ENCODE measurements at places on chromosomes 13 and 19.

- DNase-seq, result no peak
These were observed 7.7 kb upstream of the SLC25A15 start for GRCh38 chr13:40781717-40782116.

- DNase-seq, result peak; percentile 64
These were observed 44.1 kb upstream of the RANBP3 start for GRCh38 chr19:6021878-6022569.

- DNase-seq, result no peak
These were observed 90.8 kb upstream of the UQCRFS1 start for GRCh38 chr19:29303719-29304090.

- no peak for DNase-seq
These were observed 710.9 kb upstream of the SPRY2 start for GRCh38 chr13:81051873-81052272.

- DNase-seq, result no peak
These were observed 7.6 kb downstream of the GPR32 start for GRCh38 chr19:50777830-50778303.

DNA sequence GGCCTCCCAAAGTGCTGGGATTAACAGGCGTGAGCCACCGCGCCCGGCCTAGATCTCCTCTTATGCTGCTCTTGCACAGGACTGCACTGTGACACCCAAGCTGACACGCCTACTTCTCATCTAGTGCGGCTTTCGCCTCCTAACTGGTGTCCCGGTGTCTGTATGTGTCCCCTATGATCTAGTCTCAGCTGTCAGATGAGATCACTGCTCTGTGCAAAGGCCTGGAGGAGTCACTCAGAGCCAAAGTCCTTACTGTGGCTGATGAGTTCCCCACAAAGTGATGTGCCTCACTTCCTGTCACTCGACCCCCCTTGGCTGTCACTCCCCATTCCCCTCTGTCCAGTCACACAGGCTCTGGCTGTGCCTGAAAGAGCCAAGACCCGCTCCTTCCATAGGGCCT is 2.5 kb downstream of the ZNF556 start:
- no peak for DNase-seq

DNA sequence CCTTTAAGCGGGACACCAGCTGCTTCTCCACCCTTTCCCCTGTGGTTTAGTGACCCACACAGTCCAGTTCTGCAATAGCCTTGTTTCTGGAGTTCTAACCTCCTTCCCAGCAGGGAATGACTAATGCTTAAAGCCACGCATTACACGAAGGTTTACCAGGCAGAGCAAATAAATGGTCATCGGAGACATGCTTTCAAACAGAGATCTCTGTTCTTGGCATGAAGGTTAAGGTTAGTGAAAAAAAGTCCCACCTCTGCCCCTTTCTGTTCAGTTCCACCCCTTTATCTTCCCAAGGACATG is 25.3 kb upstream of the MEDAG start:
- DNase-seq, result no peak

GRCh38 chr13:26025196-26025595 is 26.6 kb downstream of the SHISA2 start:
- DNase-seq, result no peak

GRCh38 chr19:47779524-47780214 is 1.2 kb downstream of the SELENOW start:
- no peak for DNase-seq

GRCh38 chr19:56567274-56568120 is at the start of gene ZNF470:
Gene ZNF470, plus strand, starts transcription at chr19:56567468. Its CDS starts 2,844 bp downstream, at chr19:56570312.
- DNase-seq, result peak; percentile 77

DNA sequence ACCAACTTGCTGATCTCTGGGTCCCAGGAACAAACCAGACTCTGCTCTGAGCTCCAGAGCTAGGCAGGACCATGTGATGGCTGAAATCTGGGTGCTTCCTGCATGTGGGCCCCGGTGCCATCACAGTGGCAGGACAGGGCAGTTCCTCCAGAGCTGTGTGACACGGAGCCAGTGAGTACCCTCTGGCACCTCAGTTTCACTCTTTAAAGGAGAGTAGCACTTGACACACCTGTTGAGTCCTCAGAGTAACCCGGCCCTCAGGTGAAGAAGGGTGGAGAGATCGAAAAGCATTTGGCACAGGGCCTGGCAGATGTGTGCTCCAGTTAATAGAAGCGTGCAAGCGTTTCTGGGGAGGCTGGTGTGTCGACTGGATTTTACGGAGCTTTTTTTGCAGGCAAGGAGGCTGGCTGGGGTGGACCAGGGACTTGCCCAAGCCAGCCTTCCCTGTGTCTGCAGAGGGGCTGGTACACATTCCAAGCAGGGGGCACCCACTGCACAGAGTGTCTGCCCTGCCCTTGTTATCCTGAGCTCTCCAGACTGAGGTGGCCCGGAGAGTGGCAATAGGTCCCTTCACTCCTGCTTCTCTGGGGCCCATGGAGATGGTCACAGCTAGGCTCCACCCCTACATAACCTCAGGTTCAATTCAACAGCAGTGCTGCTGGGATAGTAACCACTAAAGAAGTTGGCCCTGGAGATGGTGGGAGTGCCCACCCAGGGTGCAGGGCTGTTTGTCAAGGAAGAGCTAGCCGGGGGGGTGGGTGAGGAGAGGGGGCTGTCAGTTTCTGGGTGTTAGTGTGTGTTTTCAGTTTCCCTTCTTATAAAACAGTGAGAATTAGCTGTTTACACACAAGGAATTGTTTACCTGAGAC is 8.3 kb downstream of the RPS19 start:
- no peak for DNase-seq

DNA sequence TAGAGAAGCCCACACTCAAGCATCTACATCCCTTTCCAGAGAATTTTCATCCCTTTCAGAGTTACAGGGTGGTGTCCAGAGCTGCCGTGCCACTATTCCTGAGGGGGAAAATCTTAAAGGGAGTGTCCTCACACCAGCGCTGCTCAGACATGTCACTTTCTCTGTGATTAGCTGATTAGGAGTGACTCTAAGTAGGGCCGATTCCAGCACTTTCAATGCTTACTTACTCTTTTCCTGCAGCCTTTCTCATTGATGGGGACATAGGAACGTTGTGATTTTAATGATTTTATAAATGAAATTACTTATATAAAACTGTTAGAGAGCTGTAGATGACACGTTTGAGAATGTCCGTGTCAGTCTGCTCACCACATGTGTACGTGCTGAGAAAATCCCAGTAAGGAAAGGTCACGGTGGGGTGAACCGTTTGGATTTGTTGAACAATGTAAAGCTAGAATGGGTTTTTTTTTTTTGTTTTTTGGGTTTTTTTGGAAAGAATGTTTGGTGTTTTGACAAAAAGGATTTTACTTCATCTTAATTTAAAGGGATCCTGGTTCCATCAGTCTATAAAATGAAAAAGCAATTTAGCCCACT is 56.6 kb upstream of the SPATA13 start:
- no peak for DNase-seq

- no peak for DNase-seq
These were observed 174.7 kb downstream of the DLEU7 start for GRCh38 chr13:50668691-50669271.

DNA sequence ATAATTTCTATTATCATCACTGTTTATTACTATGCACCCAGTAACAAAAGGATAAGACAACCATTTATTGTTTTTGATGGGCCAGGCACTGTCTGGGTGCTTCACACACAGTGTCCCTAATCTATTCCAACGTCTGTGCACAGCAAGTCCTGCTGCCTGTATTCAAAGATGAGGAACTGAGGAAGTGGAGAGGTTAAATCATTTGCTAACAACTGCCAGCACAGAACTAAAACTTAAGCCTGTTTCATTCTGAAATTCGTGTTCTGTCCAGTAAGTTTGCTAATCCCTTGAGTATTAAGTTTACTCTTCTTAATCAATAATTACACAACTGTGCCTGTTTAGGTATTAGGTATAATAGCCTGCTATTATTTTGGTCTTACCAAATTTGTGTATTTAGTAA is 41.9 kb downstream of the TEX26 start:
- DNase-seq, result no peak

DNA sequence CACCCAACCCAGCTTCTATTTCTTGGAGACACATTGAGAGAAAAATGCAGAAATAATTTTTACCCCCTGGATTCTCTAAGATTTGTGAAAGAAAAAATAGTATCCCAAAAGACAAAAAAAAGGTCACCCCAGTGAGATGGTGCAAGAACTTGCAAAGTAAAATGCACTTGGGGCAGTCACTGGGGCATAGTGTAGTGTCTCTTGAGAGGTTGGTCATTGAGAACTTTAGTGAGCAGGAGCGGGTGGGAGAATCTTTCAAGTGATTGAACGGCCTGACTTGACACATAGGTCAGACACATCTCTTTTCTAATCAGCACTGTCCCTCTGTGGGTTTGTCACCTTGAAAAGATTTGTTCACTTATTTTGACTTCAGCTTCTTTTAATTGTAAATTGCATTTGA is 2.4 kb downstream of the ZNF85 start:
- no peak for DNase-seq

GRCh38 chr13:40922437-40923040 is 96.6 kb downstream of the ELF1 start:
- no peak for DNase-seq

DNA sequence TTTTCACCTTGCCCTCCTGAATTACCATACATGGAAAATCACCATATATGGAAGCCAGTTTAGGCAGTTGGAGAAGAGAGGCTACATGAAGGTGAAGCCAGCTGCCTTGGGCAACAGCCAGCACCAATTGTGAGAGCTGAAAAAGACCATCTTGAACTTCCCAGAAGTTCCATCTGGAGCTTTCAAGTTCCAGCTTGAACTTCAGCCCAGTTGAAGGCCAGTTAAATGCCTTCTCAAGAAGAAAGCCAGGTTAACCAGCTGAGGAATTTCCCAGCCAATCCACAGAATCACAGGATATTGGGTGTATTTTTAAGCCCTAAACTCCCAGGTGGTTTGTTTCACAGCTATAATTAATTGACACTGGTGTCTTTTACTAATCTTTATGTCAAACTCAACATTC is 713.6 kb upstream of the MIR17HG start:
- DNase-seq, result no peak

GRCh38 chr19:44779150-44779549 is 1.5 kb downstream of the CBLC start:
- no peak for DNase-seq

GRCh38 chr19:17234911-17235299 is 8.9 kb downstream of the OCEL1 start:
- peak; percentile 56 for DNase-seq

DNA sequence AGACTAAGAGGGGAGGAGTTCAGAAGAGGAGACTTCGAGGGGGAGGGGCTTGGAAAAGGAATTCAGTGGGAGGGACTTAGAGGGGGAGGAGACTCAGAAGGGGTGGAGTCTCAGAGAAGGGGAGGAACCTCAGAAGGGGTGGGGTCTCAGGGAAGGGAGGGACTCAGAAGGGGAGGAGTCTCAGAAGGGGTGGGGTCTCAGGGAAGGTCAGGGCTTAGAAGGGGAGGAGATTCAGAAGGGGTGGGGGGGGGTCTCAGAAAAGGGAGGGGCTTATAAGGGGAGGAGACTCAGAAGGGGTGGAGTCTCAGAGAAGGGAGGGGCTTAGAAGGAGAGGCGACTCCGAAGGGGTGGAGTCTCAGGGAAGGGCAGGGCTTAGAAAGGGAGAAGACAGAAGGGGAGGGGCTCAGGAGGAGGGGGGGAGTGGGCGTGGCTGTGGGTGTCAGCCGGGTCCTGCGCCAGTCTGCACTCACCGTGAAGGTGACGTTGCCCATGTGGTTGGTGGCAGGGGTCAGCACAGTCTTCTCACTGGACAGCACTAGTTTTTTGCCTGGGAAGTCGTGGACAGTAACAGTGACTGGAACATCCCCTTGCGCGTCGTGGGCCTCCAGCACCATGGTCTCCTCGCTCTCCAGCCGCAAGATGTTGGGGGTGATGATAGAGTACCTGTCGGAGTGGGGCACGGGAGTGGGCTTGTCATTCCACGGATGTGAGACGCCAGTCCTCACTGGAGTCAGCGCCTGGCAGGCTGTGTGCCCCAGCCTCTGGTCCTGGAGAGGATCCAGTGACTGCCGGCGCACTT is 1.5 kb downstream of the C3 start:
- no peak for DNase-seq

DNA sequence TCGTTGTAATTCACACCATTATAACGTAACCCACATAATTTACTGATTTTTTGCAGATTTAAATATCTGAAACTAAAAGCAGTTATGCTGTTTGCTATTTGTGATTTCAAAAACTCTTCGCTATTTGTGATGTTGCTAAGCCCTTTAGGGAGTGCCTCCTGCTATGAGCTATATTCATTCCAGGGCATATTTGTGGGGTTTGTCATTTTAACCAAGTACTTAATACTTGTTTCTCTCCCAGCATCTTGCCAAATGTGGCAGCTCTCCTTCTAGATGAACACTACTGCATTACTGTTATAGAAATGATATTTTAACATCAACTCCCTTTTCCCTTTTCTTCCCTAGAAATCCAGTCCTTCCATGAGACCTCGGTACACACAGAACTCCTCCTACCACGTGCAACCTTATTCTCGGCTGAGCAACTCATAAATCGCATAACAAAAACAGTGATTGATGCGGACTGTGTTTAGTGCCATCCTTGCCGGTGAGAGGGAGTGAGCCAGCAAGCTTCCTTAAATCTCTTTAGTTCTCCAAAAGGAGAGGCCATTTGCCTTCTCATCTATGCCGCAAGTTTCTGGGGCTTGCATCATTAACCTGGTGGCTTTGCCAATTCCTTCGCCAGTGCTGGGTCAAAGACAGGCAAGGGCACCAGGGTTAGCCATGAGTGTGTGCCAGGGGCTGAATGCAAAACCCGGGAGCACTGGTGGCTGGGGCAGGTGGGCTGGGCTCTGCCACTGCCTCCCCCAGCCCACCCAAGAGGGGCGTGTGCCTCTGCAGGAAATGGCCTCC is 33.4 kb downstream of the RFX2 start:
- DNase-seq, result no peak

GRCh38 chr19:17841371-17841809 is 6.4 kb downstream of the JAK3 start:
- no peak for DNase-seq

DNA sequence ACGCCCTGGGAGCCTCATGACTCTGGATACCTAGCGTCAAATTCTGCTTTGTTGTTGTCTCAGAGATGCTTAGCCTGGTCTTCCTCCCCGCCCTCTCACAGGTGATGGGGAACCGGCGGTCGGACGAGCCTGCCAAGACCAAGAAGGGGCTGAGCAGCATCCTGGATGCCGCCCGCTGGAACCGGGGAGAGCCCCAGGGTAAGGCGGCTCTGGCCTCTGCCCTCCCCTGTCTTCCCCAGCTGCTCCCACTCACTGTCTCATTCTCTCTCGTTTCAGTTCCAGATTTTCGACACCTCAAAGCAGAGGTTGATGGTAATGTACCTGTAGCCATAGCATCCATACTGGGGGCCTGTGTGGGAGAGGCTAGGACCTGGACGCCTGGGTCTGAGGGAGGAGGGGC is 11.4 kb downstream of the ARHGEF1 start:
- no peak for DNase-seq

All from stimulated activated CD8-positive, alpha-beta memory T cell treated with anti-CD3 and anti-CD28 coated beads, Interleukin-2, amount 100 ng/mL, for 48 hours (primary cell).